NCI-H1105 treated with DMSO at 0.1 percent for 48 hours (cell line): ENCODE measurements at places on chromosomes 1 and 21.

- no peak for DNase-seq
Observed at GRCh38 chr1:55154616-55155015, 60.5 kb downstream of the USP24 start.

- no peak for DNase-seq
Observed at GRCh38 chr1:82628887-82629286, 828.2 kb downstream of the ADGRL2 start.

GRCh38 chr1:65432918-65433317, 12.4 kb downstream of the LEPR start:
- DNase-seq: no peak

DNA sequence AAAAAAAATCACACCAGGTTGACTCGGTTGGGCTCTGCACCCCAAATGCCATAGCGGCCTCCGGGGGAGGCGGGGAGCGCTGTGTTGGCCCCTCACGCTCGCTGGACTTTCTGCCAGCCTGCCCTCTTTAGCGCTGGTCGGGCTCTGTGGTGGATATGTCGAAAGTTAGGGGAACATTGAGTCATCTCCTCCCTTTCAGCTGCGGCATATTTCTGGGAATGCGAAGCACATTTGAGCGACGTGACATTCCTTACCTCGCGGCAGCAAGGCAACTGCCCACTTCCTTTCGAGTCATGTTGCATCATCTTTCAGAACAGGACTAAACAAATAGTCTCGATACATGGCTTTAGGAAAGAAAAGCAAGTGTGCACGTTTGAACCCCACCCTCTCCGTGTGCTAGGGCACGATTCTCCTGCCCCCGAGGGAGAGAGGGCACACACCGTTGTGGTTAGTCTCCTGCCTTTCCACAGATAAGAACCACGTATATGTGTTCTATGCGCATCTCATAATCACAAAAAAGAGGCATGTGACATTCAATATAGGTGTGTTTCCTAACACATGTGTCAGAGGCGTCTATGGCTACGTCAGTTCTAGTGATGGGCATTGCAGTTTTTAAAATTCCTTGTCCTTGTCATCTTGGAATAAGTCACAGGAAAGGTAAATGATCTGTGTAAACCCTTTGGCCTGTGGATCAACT, 105.9 kb upstream of the SLC45A1 start:
- no peak for DNase-seq

- no peak for DNase-seq
Observed at GRCh38 chr1:199862047-199862446, 165.5 kb upstream of the NR5A2 start.

GRCh38 chr1:208188607-208189006, 55.6 kb downstream of the PLXNA2 start:
- no peak for DNase-seq

DNA sequence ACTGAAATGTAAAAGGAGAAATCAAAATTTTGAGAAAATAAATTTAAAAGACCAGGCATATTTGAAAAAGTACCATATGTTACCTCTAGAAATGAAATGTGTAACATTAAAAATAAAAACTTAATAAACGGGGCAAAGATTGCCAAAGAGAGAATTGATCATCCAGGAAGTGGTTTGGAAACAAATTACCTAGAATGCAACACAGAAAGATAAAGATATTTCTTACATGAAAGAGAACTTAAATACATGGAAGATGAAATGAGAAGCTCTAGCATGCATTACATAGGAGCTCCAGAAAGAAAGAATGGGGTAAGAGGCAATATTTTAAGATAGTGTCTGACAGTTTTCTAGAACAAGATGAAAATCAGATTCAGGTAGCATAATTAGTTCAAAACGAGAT, 235.9 kb upstream of the IRF2BP2 start:
- DNase-seq: no peak

GRCh38 chr1:87206044-87206831, 122.4 kb upstream of the LMO4 start:
- no peak for DNase-seq

- no peak for DNase-seq
Observed at GRCh38 chr1:90712153-90712856, 4.8 kb downstream of the BARHL2 start.

GRCh38 chr1:197915862-197916499, 1.2 kb upstream of the LHX9 start:
- peak; percentile 79 for DNase-seq

- peak; percentile 41 for DNase-seq
Observed at GRCh38 chr1:109040989-109041620, 797 bp downstream of the WDR47 start.

GRCh38 chr1:229716069-229716468, 90.0 kb downstream of the URB2 start:
- DNase-seq: no peak

DNA sequence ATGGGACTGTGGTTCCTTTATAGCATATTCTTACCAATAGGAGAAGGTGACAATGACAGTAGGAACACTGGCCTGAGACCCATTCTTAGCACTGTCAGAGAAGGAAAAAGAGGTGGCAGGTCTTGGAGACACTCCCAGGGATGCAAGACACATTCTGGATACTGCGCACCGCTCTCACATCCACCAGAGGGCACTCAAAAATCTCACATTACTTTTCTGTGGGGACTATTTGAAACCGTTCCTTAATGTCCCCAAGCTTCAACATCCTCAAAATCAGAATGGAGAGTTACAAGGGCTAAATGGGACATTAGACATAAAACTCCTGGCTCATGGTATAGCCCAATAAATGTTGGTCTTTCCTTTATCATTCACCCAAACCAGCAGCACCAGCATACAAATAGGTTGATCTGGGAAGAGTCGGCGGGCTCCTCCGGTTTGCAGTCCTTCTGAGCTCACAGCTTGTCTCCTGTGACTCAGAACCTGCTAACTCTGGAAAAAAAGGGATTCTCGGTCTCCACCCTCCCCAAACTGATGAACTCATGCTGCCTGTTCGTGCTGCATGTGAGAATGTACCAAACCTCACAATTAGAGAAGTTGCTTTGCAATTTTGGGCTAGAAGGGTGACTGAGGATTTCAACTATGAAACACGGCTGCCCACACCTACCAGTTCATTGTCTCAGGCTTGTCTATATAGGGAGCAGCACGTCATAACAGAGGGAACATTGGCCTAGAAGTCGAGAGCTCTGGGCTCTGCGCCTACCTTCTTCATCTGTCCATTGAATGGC, 40.2 kb downstream of the IL12RB2 start:
- peak; percentile 89 for DNase-seq

DNA sequence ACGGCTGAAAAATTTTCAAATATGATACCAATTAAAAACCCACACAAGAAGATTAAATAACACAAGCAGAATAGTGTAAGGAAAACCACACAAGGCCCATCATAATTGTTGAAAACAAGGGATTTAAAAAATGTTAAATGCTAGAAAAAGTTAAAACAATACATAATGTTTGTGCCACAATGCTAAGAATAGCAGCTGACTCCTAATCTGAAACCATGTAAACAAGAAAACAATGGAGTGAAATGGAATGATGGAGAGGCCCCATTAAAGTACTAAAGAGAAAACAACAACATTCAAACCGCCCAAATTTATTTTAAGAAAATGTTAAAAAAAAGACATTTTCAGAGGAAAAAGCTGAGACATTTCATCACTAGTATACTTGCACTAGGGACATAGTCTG, 663.6 kb upstream of the NCAM2 start:
- DNase-seq: no peak

DNA sequence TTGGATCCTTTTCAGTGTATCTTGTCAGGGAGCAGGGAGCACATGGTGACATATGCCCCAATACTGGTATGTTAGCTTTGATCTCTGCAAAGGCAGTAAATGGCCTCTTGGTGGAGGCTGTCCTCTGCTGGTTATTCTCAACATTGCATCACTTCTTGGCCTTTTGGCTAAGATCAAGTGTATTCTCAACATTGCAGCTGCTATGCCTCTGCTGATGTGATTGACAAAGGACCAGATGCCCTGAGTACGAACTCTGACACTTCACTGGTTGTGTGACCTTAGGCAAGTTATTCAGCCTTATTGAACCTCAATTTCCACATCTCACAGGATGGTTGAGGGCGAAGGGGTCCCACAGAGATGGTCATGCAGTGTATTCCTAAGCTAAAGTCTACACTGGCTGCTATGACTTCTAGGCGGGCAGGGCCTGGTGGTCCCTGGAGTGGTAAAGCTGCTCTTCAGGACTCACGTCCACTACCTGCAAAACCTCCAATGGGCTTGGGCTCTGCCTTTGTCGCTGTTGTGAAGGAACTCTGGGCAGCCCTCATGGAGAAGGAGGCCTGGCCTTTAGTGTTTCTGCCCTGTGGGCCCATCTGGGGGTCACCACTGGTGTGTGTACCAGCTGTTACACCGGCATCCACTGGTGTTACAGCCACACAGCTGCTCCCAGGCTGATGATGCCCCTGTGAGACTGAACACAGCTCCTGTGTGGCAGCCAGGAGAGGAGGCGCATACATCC, 64.8 kb downstream of the DNTTIP2 start:
- DNase-seq: peak; percentile 73
